Activated B cell treated with CpG ODN at 0.5 μM for 24 hours (primary cell): ENCODE measurements at places on chromosomes 1 and 21.

GRCh38 chr1:166193057-166193698 is 26.4 kb upstream of the FAM78B start:
- H3K27me3 ChIP-seq = peaks cover 5% of the 10 kb centered on the region
- no peaks in the 10 kb centered on the region for H3K4me1 ChIP-seq
- no peaks in the 10 kb centered on the region for H3K36me3 ChIP-seq
- no peak for DNase-seq
- H3K27ac ChIP-seq = no peak overlapping the region

GRCh38 chr1:232853994-232854797 is 49.0 kb downstream of the MAP10 start:
- no peak for DNase-seq
- H3K36me3 ChIP-seq = no peaks in the 10 kb centered on the region
- no peak overlapping the region for H3K27ac ChIP-seq
- H3K4me1 ChIP-seq = no peaks in the 10 kb centered on the region
- peaks cover 8% of the 10 kb centered on the region for H3K27me3 ChIP-seq

DNA sequence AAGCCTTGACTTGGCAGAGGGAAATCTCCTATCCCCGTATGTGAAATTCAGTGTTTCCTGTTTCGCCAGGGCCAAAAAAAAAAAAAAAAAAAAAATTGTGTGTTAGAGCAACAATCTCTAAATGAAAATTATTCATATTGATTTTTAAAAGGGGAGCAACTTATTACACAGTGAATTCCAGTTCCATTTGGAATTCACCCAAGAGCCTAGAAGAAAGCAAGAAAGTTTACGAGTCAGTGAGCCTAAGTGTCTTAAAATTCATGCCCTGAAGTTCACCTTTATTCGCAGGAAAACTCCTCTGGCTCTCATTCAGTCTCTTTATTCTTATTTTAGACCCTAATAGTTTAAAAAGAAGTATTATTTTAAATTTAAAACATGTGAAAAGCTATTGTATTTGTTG is 42.1 kb upstream of the HUNK start:
- no peak for DNase-seq
- no peaks in the 10 kb centered on the region for H3K4me1 ChIP-seq
- H3K27ac ChIP-seq = no peak overlapping the region
- no peaks in the 10 kb centered on the region for H3K36me3 ChIP-seq
- no peak overlapping the region for H3K4me3 ChIP-seq
- H3K27me3 ChIP-seq = peaks cover 10% of the 10 kb centered on the region

DNA sequence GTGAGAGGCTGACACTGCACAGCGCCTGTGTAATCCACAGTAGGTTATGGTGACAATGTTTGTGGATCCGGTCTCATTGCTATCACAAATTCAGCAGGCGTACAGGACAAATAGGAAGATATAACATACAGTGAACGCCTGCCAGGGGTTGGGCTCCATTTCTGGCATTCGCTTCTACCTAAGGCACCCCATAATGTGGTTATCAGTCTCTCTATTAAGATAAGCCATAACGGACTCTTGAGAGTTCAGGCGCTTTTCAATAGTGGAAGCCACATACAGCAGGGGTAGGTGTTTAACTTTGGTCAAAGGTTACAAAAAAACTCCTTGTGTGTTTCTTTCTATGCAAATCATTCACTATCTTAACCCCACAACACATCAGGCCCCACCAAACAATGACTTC is 72.8 kb downstream of the SIPA1L2 start:
- H3K27me3 ChIP-seq = peaks cover 3% of the 10 kb centered on the region
- DNase-seq = no peak
- H3K36me3 ChIP-seq = no peaks in the 10 kb centered on the region
- no peak overlapping the region for H3K4me3 ChIP-seq
- no peaks in the 10 kb centered on the region for H3K4me1 ChIP-seq

DNA sequence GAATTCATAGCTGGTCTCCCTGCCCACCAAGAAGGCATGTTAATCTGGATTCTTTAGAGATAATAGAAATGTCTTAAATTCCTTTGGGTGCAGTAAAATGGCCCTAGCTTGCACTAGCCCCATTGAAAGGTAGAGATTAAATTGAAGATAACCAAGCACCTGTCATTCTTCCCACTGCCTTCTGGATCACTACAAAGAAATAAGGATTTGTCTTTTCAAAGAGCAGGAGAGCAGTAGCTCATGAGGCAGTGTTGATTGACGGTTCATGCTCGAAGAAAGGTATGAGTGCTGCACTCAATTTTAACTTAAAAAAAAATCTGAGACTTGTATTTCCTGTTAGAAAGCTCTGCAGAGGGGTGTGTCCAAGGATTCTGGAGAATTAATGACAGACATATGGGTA is 74.9 kb upstream of the F3 start:
- peaks cover 6% of the 10 kb centered on the region for H3K27me3 ChIP-seq
- H3K4me3 ChIP-seq = no peak overlapping the region
- DNase-seq = no peak
- no peaks in the 10 kb centered on the region for H3K4me1 ChIP-seq

DNA sequence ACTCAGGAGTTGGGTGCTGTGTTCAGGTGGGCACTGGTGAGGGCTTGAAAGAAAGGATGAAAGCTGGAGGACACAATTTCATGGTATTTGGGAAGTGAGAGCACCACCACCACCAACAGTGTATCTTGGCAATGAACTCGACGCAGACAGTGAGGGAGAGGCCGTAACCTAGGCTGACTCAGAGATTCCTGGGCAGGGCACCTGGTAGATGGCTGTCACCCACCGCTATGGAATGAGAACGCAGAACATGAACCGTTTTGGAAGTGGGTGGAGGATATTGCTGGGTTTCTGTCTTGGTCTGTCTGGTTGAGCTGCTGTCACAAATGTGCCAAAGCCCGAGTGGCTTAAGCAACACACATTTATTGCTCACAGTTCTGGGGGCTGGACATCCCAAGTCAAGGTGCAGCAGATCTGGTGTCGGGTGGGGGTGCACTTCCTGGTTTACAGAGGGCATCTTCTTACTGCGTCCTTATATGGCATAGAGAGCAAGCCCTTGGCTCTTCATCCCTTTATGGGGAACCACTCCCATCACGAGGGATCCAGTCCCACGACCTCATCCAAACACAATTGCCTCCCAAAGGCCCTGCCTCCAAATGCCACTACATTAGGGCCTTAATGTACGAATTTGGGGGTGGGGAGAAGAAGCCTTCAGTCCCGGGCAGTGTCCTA is 246.3 kb downstream of the SIPA1L2 start:
- H3K36me3 ChIP-seq = no peaks in the 10 kb centered on the region
- no peak overlapping the region for H3K27ac ChIP-seq
- DNase-seq = no peak
- H3K27me3 ChIP-seq = peaks cover 1% of the 10 kb centered on the region
- H3K4me3 ChIP-seq = no peak overlapping the region
